ENCODE measurements at places on chromosomes 1 and 21.

GRCh38 chr1:37930246-37931101 is 16.4 kb downstream of the INPP5B start:
- DNase-seq: no peak

- DNase-seq: no peak
Measured at GRCh38 chr1:44483089-44483874, 78.2 kb downstream of the RNF220 start.

DNA sequence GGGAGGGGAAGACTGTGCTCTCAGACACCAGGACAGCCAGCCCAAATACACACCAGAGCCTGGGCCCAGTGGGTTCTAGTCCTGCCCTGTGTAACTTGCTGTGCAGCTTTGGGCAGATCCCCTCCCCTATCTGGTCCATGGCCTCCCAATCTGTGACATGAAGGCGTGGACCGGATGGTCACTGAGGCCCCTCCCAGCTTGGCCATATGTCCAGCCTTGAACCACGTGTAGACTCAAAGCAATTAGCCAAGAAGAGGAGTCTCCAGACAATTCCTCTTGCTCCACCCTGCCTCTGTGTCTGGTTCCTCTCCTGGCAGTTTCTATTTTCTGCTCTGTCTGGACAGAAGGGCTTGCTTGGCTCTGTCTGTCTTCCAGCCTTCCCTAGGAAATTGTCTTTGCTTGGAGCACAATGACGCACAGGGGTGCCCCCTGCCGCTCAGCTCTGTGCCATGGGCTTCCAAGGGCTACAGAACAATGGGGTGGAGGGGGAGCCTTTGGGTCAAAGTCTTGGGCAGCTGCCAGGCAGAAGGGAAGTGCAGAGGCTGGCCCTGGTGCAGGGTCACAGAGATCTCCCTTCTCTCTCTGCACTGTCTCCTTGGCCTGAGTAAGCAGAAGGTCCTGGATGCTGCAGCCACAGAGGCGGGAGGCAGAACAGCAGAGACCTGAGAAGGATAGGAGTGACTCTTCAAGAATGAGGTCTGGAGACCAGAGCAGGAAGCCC is 66.1 kb downstream of the TENT5C start:
- peak; percentile 57 for DNase-seq

DNA sequence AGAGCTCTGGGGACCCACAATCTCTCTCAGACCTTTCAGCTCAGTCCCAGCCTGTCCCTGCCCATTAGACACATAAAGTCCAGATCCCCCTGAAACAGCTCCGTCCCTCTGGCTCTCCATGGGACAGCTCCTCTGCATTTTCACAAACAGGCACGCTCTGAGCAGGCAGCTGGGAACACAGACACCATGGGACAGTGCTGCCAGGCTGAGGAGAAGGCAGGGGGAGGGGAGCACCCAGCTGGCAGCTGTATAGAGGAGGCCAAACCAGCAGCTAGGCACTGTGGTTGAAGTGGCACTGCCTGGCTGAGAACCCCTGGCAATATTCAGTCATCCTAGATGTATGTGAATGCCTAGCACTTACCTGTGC is 2.0 kb downstream of the TMEM63A start:
- peak; percentile 81 for DNase-seq

GRCh38 chr21:42127164-42128150 is 56.3 kb downstream of the UMODL1 start:
- no peak for DNase-seq

- no peak for DNase-seq
Measured at GRCh38 chr1:7781501-7781900, 2.6 kb upstream of the PER3 start.

Measured in head of caudate nucleus (tissue), 42 donors.